ENCODE measurements at places on chromosomes 2 and 18.

GRCh38 chr2:100038011-100038410, 104.4 kb downstream of the AFF3 start:
- DNase-seq, result no peak

DNA sequence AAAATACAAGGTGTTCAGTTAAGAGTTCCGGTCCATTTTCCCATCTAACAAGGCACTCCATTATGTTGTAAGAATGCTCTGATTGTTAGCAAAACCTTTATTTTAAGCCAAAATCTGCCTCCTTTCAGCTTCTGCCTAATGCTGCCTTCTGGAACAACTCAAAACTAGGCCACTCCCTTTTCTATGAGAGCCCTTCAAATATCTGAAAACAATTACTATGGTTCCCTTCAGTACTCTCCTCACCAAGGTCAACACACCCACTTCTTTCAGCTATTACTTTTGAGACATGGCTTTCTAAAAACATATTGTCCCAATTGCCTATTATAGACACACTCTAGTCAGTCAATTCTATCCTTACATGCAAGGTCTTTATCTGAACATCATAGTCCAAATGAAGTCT, 429.4 kb downstream of the ERBB4 start:
- no peak for DNase-seq

DNA sequence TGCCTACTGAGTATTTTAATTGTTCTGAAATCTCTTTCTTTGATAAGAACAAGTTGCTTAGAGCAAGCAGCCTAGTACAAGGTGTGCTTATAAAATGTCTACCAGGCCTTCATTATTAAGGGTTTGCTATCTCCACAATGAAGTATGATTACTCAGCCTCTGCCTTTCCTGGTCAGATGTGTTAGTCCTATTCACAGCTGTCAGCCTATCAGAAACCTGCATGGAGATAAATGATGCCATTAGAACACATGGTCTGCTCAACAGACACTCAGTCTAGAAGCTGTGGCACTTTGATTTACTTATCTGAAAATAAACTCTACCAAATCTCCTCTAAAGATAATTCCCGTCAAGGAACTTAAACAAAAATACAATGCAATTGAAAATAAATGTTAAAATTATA, 448.7 kb downstream of the ERBB4 start:
- DNase-seq, result no peak

- DNase-seq, result no peak
These were observed 93.8 kb downstream of the C2orf74 start for GRCh38 chr2:61255580-61256437.

DNA sequence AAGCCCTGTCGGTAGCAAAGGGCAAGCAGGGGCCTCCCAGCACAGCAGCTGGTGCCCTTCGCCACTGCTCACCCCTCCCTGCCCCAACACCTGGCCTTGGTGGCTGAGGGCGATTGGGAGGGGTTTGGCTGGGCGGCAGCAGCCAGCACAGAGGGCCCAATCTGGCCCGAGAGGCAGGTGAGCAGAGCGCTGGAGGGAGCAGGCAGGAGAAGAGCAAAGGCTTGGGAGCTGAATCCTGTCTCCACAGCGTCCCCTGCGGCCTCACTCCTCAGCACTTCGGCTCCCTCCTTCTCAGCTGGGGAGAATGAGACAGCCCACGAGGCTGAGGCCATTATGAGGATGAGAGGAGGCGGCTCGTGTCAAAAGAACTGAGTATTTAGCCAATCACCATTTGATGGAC, 74.9 kb upstream of the TAF1B start:
- no peak for DNase-seq

GRCh38 chr2:207960911-207961310, 64.4 kb downstream of the PLEKHM3 start:
- no peak for DNase-seq

DNA sequence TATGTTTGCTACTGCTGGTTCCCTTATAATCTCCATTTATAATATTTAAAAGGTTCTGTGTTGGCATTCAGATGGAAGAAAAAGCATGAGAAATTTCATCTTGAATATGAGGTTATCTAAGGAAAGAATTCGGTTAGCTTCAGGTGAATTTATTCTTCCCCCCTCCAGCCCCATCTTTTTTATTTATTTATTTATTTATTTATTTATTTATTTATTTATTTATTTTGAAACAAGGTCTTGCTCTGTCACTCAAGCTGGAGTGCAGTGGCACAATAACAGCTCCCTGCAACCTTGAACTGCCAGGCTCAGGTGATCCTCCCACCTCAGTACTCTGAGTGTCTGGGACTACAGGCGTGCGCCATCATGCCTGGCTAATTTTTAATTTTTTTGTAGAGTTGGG, 95.5 kb upstream of the VWC2L start:
- no peak for DNase-seq

DNA sequence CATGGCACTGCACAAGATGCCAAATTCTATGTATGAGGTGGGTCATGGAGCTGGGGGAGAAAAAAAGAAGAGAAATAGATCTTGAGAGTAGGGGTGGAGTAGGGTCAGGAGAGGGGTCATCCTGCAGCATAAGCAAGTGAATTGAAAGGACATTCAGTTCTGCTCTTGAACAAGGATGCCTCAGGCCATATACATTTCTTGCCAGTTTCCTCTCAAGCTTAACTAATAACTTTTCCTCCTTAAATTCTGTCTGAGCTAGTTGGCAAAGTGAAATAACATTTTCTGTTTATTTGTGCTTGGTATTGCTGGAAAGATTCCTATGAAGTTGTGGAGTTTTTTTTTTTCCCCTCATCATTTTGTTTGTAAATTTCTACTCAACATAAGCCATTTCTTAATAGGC, 99.0 kb upstream of the LTBP1 start:
- DNase-seq, result no peak

- no peak for DNase-seq
These were observed 124.0 kb upstream of the GATA6 start for GRCh38 chr18:22045221-22045918.

GRCh38 chr2:161836664-161837063, 212.4 kb downstream of the SLC4A10 start:
- no peak for DNase-seq

DNA sequence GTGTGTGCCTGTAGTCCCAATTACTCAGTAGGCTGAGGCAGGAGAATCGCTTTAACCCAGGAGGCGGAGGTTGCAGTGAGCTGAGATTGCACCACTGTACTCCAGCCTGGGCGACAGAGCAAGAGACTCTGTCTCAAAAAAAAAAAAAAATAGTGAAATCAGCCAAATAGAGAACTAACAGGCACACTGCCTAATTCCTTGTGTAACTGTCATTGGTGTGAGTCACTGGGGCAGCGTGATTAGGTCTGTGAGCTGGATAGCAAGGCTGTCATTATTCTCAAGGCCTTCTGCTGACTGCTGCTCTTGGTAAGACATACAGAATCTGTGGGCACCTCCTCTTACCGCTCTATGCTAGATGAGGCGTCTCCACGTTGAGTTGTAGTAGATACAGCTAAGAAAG, 270.3 kb downstream of the NEDD4L start:
- DNase-seq, result no peak

DNA sequence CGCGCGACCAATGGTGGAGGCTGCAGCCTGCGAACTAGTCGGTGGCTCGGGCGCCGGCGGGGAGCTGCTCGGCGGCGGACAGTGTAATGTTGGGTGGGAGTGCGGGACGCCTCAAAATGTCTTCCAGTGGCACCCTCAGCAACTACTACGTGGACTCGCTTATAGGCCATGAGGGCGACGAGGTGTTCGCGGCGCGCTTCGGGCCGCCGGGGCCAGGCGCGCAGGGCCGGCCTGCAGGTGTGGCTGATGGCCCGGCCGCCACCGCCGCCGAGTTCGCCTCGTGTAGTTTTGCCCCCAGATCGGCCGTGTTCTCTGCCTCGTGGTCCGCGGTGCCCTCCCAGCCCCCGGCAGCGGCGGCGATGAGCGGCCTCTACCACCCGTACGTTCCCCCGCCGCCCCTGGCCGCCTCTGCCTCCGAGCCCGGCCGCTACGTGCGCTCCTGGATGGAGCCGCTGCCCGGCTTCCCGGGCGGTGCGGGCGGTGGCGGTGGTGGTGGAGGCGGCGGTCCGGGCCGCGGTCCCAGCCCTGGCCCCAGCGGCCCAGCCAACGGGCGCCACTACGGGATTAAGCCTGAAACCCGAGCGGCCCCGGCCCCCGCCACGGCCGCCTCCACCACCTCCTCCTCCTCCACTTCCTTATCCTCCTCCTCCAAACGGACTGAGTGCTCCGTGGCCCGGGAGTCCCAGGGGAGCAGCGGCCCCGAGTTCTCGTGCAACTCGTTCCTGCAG, at the start of gene HOXD9:
HOXD9 (plus strand) TSS at position 37 of the 728 bp plus-strand sequence; CDS start at position 87, 50 bp downstream.
- no peak for DNase-seq

- DNase-seq, result no peak
These were observed 56.8 kb upstream of the TTN start for GRCh38 chr2:178863856-178864620.

GRCh38 chr2:163670929-163671328, 64.9 kb downstream of the FIGN start:
- DNase-seq, result no peak

DNA sequence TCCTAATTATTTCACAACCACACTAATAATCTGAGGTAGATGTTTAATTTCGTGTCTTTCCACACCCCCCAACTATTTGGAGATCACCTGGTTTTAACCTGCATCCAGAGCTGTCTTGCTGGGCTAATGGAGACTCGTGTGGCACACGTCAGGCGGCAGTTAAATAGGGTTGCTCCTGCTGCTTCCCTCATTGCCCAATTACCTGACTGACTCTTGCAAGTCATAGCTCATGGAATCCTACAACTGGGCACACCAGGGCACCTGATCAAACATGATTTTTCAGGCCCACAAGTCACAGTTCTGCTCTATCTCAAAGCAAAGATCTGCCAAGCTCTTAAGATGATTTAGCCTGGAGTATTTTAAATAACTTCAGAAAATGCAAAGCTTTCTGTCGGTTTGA, 1430.4 kb upstream of the ACVR2A start:
- no peak for DNase-seq

DNA sequence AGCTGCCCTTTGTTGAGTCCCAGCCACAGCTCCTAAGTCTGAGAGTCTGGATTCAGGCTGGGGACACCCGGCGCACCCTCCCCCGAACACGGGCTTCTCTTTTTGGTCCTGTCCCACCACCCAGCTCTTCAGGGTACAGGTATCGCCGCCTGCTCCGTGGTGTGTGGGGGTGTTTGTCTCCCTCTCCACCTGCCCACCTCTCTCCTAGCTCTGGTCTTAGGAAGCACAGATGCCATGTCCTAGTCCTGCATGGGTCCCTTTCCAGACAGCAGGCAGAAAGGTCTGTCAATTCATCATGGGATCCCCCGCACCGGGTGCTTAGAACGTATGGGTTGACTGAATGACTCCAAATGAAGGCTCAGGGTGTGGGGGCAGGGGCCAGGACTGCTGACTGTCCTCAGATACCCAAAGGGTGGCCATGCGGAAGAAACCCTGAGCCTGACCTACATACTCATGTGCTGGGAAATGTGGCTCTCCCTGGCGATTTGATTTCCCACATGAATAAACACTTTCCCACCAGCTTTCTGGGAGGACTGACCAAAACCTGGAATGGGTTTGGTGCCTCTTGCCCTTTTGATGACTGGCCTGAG, 156.8 kb downstream of the CELF4 start:
- no peak for DNase-seq

DNA sequence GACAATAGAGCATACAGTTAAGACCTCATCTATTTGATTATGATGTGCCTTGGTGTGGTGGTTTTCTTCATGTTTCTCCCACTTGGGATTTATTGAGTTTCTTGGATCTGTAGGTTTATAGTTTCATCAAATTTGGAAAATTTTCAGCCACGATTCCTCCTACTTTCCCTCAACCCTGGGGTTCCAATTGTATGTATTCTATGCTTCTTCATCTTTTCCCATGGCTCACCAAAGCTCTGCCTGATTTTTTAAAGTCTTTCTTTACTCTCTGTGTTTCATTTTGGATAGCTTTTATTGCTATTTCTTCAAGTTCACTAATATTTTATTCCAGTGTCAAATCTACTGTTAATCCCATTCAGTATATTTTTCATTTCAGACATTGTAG, 132.7 kb downstream of the CTIF start:
- no peak for DNase-seq

- DNase-seq, result no peak
These were observed 4.9 kb downstream of the SMAD7 start for GRCh38 chr18:48945953-48946217.

- DNase-seq, result peak; percentile 25
These were observed 120.5 kb downstream of the ZFP36L2 start for GRCh38 chr2:43105586-43106558.

DNA sequence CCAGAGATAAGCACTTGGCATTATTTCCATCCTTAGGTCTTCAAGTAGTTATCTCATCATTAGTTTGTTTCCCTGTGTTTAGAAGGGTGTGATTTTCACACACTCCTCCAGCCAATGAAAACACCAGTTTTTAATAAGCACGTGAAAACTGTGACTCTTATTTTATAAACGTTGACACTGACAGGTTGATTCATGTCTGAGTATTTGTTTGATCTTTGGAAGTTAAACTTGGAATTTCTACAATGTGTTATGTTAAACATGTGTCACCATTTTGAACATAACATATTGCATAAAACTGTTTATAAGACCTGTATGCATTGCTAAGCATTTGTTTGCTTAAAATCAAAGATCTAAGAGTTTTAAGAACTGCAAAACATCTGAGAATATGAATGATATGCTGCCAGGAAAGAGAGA, 27.6 kb downstream of the SLC40A1 start:
- DNase-seq, result no peak

DNA sequence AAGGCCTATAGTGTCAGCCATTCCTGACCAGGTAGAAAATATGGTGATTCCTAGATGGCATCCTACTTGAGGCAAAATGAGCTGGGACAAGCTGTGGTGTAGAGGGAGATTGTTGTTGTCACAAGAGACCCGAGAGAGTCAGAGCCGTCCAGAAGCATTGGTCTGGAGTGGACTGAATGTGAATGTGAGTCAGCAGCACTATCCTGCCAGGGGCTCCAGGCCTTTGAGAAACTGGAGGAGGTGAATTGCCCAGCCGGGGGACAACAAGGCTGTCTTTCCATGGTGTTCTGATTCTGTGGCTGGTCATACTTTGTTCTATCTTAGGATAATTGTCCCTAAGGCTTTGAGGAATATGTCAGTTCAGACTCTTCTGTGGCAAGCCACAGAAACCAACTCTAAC, 29.4 kb upstream of the EIF2AK3 start:
- no peak for DNase-seq

GRCh38 chr2:149926149-149926548, 338.6 kb upstream of the MMADHC start:
- DNase-seq, result no peak

- no peak for DNase-seq
These were observed 11.1 kb downstream of the AQP4 start for GRCh38 chr18:26854292-26854881.

GRCh38 chr2:236938126-236938525, 147.6 kb upstream of the COPS8 start:
- DNase-seq, result no peak

DNA sequence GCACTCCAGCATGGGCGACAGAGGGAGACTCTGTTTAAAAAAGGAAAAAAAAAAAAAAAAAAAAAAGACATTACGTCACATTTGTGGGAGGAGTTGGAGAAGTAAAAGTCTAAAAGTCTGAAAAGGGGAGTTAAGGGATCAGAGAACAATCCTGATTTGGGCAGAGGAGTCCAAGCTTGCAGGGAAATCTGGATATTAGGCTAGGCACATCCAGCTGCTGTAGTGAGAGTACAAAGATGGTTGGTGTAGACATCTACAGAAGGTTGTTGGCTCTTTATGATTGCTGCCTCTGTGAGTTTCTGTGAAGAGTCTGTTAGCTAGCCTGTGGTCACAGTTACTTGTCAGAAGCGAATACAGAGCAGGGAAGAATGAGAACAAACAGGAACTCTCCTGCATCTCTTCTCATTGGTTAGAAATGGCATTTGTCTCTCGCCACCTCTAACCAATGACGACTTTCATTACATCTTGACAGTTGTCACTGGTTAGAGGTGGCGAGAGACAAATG, 3.3 kb upstream of the OSBPL6 start:
- DNase-seq, result peak; percentile 12

- no peak for DNase-seq
These were observed 2.8 kb downstream of the SCLY start for GRCh38 chr2:238063414-238064189.
